ENCODE measurements at places on chromosomes 3 and 15.

DNA sequence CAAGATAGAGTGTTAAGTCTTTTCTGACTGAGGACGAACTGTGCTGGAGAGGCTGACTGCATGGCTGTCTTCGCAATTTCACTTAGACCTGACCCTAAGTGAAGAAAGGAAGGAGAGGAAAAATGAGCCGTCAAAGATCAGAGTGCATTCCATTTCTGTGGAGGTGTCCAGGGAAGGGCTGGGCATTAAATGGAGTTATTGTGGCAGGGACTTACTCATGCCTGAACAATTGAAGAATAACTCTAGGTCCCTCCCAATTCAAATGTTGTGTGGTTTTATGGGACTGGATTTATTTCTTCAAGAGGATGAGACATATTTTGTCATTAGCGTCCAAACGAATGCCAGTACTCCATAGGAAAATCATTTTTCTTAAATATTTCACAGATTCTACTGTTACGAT, 187.3 kb upstream of the CFAP20DC start:
- DNase-seq: no peak

GRCh38 chr3:43696881-43697280, 6.1 kb downstream of the ABHD5 start:
- DNase-seq: no peak

DNA sequence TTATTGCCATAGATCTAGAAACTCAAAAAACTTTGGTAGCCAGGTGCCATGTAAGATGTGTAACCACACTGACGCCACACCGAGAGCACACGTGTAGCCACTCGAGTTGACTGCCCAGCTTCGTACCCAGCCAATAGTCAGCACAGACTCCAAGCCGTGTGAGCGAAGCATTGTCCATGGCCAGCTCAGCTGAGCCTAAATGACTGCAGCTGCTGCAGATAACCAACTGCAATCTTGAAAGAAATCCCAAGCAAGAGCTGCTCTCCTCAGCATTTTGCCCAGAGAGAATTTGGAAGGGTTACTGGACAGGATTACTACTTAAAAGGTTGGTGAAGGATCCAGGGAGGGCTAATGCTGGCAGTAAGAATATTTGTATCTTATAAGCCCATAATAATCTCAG, 193.0 kb upstream of the THRB start:
- no peak for DNase-seq

DNA sequence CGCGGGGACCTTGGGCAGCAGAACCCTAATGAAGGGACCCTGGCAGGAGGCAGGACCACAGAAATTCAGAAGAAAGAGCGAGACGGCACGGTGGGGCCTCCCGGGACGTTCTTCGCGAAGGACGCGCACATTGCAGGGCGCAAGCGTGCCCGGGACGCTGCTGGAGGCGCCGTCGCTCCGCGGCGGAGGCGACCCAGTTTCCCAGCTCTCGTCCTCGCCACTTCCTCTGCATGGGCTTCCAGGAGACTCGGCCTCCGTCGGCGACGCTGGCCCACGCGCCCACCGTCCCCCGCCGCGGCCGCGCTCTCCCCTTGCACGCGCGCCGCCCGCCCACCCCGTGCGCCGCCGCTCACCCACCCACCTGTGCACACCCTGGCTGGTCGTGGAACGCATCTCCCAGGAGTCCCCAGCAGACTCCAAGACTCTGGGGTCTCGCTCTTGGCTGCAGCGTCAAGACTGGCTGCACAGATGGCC, 31.8 kb upstream of the SMAD3 start:
- DNase-seq: no peak

DNA sequence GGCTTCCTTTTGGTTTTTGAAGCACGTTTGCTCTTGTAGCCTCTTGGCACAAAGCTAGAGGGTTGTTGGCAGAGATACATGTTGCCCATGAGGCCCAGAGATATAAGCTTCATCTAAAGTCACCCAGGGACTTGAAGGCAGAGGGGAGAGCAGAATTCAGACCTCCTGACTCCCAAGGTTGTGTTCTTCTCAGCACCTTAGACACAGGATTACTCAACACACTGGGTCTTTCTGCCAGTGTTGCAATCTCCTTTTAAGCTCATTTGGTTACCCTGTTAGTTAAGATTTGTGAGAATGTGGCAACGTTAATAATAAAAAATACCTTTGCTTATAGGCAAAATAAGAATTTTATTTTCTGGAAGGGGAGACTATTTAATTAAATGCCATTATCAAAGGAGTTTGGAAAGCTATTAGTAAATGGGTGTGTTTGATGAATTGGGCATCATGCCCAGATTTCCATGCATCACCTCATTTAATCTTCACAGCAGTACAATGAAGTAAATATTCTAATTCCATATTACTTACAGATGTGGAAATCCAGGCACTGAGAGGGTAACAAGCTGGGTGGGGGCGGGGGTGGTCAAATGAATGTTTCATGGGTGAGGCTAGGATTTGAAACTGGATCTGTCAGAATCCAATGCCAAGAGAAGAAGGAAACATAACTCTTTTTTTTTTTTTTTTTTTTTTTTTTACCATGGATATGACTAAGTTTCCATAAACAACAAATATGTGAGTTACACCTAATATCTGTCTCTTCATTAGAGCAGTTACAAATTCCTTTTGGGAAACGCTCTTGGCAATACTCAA, 183.3 kb downstream of the NR1D2 start:
- DNase-seq: no peak

DNA sequence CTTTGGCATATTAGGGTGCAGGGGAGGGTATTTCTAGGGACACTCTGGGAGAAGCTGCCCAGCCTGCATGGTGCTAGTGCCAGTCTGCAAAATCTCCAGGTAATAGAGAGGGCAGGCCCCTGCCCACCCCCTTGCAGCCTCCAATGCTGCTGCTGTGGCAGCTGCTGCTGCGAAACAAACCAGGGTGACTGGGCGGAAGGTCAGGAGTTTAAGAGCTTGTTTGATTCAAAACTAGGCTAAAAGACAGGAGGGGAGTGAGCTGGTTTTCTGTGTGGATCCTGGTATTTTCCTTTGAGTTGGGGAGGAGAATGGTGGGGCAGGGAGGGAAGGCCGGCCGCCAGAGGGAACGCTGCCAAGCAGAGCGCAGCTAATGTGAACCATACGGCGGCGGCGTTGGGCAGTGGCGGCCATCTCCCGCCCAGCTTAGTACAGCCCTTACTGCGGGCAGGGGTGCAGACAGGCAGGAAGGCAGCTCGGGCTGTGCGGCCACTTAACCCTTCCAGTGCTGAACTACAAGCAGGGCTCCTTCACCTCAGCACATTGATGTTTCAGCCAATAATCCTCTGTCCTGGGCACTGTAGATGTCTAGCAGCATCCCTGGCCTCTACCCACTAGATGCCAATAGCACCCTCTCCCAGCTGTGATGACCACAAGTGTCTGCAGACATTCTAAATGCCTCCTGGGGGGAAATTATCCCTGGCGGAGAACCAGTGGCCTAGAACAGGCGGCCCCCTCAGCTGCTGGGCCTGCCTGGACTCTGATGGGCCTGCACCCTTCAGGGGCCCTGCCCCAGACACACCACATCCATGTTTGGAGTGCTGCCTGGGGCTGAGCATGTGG, 125.7 kb downstream of the EEFSEC start:
- no peak for DNase-seq
